ENCODE measurements at places on chromosomes 1 and 21.

GRCh38 chr1:197967066-197967465 is 49.9 kb downstream of the LHX9 start:
- DNase-seq = no peak

- DNase-seq = no peak
Observed at GRCh38 chr1:62295921-62296491, 23.2 kb downstream of the KANK4 start.

- DNase-seq = no peak
Observed at GRCh38 chr1:101116006-101116405, 90.4 kb upstream of the DPH5 start.

DNA sequence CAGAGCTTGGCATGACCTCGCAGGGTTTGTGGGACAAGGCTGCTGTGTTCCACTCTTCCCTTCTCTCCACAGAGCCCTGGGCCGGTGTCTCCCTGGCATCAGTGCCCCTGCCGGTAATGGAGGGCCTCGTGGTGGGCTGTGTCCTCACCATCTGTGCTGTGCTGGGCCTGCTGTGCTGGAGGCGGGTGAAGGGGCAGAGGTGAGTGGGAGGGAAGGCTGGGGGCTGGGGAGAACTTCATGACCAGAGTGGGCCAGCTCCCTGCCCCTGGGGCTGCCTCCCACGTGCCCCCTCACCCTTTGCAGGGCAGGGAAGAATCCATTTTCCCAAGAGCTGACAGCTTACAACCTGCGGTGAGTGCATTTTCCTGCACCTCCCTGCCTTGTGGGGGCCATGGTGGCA is 12.0 kb upstream of the LGR6 start:
- no peak for DNase-seq

DNA sequence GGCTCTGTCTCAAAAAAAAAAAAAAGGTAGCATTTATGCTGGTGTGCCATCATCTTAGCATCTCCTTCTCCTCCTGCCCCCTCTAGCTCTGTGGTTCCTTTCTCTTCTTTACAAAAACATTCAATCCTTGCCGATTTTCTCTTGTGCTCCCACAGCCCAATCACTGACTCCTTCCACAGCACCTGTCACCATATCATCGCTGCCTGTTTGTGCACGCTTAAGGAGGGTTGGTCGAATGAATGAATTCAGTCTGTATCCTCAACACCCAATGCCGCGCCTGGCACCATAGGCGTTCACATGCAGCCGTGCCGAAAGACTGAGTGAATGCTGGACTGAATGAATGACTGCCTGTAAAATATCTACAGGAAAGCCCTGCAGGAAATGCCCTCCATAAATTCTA is 7.9 kb downstream of the RNU5D-1 start:
- DNase-seq = no peak

GRCh38 chr1:109901524-109902145 is 9.0 kb upstream of the CSF1 start:
- no peak for DNase-seq

- DNase-seq = no peak
Observed at GRCh38 chr21:41673596-41674335, 93.1 kb downstream of the RIPK4 start.

DNA sequence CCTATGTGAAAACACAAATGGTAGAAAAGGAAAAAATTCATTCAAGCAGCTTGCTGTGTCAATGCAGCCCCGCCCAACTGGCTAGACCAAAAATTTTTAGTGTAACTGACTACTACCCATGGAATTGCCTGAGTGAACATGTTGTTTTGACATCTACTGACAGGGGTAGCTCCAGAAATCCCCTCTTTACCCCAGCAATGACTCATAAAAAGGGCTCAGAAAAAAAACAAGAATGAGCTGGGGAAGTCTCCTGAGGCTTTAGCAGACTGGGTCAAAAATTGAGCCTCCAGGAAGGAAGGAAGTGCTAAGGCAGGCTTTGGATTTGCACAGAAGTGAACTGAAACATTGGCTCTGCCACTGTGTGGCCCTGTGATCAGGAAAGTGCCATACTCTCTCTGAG is 24.4 kb upstream of the FGGY start:
- no peak for DNase-seq

DNA sequence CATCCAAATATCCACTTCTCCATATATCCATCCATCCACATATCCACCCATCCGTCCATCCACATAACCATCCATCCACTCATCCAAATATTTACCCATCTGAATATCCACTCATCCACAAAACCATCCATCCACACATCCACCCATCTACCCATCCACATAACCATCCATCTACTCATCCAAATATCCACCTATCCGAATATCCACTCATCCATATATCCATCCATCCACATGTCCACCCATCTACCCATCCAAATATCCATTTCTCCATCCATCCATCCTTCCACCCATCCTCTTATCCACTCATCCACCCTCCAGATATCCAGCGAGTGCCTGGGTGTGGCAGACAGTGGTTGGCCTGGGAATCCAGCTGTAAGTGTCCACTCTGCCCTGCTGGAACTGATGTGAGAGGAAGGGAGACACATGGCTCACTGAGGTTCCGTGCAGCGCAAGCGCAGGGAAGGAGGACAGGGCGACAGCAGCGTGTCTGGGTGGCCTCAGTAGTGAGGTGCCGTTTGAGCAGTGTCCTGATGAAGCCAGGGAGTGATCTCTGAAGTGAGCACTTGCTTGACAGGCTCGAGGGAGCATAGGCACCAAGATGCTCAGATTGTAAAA is 27.1 kb downstream of the SLC45A1 start:
- no peak for DNase-seq
